ENCODE measurements at places on chromosomes 11 and 22.

DNA sequence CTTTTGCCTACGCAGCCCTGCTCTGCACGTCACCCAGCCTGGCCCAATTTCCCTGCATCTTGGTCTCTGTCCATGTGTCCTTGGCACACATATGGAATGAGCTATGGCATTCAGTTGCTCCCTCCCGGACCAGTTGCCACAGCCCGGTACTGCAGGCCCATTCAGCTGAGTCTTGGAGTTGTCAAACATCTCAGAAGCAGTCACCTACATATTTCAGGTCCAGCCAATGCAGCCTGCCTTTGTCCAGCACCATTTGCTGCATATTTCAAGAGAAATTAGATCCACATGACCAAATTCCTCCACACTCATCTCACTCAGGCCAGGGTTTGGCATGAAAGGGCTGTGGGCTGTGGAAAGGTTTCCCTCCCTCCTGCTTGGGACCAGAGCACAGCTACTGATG lies 76.8 kb downstream of the MN1 start:
- peak; percentile 52 for DNase-seq

- no peak for DNase-seq
Observed at GRCh38 chr11:62068730-62069129, 55.1 kb upstream of the INCENP start.

- DNase-seq = peak; percentile 93
Observed at GRCh38 chr11:75563978-75564552, 2.0 kb downstream of the SERPINH1 start.

- DNase-seq = no peak
Observed at GRCh38 chr22:47628477-47629272, 866.2 kb downstream of the TBC1D22A start.

DNA sequence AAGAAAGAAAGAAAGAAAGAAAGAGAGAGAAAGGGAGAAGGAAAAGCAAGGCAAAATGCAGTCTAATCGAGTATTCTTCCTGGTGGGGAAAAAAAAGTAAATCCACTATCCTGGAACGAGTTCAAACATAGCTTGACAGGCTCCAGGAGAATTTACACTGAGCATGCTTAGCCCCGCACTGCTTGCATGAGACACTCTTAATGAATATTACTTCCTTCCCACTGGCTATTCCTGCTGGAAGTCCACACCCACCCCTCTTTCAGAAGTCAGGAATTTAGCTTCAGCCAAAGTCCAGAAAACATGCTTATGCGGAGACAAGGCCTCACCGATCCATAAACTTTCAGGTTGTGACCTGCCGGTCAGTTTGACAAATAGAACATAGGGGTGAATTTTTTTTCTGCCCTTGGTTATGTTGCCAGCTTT lies 251.8 kb upstream of the BLID start:
- DNase-seq = peak; percentile 78

DNA sequence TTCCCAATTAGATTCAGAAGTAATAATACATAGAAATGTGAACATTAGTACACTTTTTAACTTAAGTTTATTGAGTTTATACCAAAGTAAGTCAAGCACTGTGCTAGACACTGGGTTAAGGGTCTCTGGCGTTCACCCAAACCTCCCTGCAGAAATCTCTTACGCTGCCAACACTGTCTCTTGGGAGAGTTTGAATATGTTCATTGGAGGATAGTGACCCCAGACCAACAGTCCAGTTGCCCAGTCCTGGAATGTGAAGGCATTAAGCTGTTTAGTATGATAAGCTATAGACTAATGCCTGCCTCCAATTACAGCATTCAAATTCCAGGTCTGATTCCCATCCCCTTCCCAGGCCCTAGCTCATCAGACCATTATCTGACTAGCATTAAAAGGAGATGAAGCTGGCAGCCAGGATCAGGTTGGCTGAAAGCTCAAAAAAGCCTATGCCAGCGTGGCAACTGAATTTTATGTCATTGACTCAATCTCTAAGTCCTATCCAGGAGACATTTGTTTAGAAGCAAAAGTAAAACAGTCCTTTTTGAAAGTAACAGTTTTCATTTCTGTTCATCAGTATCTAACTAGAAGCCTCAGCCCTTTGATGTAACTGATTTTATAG lies 77.8 kb downstream of the SFI1 start:
- no peak for DNase-seq

DNA sequence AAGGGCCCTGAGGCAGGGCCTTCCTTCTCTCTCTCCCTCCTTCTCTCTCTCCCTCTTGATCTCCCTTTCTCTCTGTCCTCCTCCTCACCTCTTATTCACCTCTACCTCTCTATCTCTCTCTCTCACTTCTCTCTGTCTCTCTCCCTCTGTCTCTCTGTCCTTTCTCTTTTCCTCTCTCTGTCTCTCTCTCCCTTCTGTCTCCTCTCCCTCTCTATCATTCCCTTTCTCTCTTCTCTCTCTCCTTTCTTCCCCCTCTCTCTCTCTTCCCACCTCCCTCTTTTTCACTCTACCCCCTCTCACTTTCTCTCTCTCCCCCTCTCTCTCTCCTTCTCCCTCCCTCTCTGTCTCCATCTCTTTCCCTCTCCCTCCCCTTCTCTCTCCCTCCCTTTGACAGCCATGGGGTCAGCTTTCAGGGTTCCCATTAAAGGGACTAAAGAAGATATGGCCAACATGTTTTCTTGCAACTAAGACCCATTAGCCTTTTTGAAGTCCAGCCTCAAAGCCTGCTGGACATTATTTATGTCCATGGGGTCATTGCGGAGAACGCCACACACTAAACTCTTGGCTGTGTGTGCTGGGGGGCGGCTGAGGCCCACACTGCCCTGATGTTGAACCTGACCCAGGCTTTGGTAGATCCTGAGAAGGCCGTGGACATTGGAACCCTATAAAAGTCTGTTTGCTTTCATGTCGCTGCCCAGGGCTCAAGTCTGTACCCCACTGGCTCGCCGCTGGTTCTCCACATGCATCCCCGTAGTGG lies 15.0 kb downstream of the ANO1 start:
- DNase-seq = no peak

DNA sequence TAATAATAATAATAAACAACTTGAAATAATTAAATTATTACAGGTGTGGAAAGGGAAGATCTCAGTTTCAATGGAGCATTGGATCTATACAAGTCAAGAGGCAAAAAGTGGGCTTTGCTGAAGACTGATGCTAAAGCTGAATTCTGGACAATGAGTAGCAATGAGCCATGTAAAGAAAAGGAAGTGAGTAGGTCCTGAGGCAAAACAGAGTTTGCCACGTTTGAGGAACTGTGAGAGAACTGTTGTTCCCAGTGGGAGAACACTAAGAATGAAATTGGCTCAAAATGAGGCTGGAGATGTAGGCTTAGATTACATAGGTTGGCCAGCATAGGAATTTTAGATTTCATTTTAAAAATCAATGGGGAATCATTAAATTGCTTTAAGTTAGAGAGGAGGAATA lies 33.9 kb upstream of the TEAD1 start:
- DNase-seq = no peak

GRCh38 chr11:120883404-120884080 lies 140.4 kb upstream of the TBCEL start:
- peak; percentile 49 for DNase-seq

GRCh38 chr22:37267661-37268413 lies 14.5 kb upstream of the CYTH4 start:
- DNase-seq = no peak

Measured in fibroblast of skin of abdomen (primary cell).